ENCODE measurements at places on chromosomes 16 and 17.

DNA sequence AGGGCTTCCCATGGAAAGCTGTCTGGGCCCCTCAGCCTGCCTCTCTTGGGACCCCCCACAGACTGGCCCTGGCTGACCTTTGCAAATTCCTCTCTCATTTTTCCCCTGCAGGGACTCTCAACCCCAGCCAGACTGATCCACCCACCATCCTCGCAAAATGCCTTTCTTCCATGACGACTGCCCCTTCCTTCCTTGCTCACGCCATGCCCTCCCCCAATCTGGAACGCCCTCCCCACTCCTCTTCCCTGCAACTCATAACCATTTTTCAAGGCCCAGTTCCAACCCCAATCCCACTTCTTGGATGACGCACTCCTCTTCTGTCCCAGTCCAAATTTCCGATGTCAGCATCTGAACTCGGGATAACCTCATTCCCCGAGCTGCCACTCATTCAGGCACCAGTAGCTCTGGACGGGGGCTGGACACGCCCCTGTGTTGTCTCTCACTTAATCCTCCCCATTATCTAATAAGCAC is 1.3 kb upstream of the DNAI2 start:
- DNase-seq = no peak

DNA sequence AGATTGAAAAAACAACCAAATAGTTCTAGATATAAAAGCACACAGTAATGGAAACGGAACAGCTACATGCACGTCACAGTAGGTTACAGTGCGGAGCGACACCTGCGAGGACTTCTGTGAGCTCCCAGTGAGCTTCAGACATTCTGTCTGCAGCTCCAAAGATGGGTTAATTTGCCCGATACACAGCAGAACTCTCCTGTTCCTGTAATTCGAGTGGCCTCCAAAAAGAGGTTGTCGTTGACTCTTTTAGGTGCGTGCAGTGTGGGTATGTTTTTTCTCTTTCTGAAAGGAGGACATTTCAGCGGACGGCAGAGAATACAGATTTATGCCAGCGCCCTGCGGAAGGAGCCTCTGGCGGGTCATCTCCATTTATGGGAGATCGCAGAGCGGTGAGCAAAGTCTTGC is 2.9 kb downstream of the OR1F1 start:
- peak; percentile 23 for DNase-seq

- DNase-seq = no peak
Measured at GRCh38 chr16:85767531-85767930, 16.6 kb upstream of the C16orf74 start.

DNA sequence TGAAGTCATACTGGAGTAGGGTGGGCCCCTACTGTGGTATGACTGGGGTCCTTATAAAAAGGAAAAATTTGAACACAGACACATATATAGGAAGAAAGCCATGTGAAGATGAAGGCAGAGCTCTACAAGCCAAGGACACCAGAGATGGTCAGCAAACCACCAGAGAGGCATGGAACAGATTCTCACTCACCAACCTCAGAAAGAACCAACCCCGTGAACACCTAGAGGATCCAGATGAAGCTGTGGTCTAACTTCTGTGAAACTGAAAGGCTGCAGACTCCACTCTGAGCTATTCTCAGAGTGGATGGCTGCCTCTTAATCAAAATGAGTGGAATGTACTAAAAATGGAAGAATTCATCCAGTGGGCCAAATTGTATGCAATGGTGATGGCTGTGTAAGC is 149.6 kb downstream of the ABCA8 start:
- no peak for DNase-seq

- DNase-seq = no peak
Measured at GRCh38 chr16:522320-523096, 5.0 kb upstream of the CAPN15 start.

- no peak for DNase-seq
Measured at GRCh38 chr17:31680126-31680525, 178.9 kb downstream of the COPRS start.

DNA sequence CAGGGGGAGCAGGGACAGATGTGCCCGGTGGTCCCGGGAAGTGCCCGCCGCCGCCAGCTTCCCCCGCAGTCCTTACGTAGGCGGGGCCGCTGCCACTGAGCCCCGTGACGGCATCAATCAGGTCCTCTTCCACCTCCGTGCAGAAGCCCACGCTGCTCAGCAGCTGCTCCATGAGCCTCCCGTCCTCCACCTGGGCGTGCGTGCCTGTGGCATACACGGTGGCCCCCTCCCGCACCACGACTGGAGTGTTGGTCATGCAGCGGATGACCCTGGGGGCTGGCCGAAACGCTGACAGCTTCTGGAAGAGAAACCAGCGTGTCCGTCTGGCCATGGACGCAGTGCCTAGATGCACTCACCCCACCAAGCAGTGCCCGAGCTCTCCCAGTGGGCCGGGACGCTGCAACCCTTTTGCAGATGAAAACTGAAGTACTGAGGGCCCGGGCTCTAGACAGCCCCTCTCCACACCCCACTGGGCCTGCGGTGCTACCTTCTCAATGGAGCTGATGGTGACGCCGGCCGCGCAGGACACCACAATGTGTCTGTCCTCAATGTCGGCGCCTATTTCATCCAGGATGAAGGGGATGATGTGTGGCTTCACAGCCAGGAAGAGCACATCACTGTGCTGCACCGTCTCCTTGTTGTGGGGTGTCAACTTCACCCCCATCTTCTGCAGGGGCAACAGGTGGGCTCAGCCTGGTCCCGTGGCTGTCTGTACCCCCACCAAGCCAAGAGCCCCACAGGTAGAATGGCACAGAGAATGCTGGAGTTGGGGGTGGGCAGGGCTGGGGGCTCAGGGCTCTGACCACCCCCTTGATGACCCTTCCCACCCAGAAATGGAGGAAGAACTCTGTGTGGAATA is 2.0 kb downstream of the PYCR1 start:
- DNase-seq = no peak

- no peak for DNase-seq
Measured at GRCh38 chr17:40038882-40039513, 15.2 kb downstream of the MED24 start.

DNA sequence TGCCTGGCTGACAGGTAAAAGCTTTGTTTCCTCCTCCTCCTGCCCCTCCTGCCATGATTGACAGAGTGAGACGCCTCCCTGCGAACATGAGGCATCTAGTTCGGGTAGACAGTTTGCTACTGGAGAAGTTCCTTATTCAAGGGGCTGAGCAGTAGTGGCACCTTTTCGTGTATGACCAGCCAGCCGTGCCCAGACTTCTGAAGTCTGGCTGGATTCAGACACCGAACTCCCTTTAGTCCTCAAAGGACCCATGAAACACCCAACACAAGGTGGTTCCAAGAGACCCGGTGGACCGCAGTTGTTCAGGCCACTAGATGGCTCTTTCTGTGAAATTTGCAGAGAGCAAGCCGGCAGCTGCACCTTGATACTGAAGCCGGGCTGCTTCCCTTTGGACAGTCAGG is 192.8 kb downstream of the XYLT1 start:
- no peak for DNase-seq

- peak; percentile 90 for DNase-seq
Measured at GRCh38 chr16:14285513-14286367, 214.6 kb downstream of the MRTFB start.
